AG08396 (cell line): ENCODE measurements at places on chromosomes 12 and 14.

DNA sequence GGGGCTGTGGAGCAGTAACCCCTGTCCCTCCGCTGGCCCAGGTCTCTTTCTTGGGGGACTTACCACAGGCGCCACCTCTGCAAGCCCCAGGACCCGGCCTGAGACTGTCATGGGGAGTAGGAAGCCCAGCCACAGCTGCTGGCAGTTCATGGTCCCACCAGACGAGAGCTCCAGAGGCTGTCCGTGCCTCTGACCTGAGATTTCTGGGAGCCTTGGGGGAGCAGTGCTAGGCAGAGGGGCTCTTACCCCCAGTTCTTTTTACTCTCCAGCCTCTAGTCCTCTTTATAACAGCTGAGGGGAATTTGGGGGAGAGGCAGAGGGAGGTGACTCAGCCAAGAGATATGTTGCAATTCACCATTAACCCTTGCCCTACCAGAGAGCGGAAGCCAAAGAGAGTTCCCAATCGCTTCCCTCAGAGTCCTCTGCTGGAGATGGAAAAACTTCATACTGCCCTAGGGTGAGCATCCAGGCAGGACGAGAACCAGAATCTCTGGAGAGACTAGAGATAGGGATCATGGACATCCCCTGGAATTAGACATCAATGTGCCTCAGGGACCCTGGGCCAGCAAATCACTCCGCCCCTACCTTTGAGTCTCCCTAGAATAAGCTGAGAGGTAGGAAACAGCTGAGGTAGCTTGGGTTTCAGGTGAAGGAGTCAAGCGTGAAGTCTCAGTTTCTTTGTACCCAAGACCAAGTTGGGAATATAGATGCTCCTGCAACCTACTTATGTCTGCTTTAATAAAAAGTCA is at the start of gene MMP19:
Gene MMP19, minus strand, starts transcription at position 256 of the 749 bp plus-strand sequence. Its CDS starts 106 bp downstream, at position 150.
- DNase-seq = peak; percentile 64

- no peak for DNase-seq
Measured at GRCh38 chr14:69676723-69677122, 65.3 kb downstream of the SUSD6 start.

GRCh38 chr12:116002890-116003536 is 274.5 kb downstream of the MED13L start:
- no peak for DNase-seq

DNA sequence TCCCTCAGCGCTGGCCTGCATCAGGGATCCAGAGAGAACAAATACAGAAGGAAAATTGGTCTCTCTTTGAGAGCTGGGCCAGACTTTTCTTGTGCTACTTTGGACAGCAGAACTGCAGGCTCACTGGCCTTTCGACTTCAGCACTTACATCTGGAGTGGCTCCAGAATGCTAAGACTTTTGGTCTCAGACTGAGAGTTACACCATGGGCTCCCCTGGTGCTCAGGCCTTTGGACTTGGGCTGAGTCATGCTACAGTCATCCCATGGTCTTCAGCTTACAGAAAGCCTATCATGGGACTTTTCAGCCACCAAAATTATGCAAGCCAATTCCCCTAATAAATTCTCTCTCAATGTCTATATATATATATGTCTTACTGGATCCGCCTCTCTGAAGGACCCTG is 9.0 kb upstream of the CD163 start:
- DNase-seq = peak; percentile 75

- peak; percentile 8 for DNase-seq
Measured at GRCh38 chr14:36503771-36504741, 16.0 kb downstream of the NKX2-1 start.

DNA sequence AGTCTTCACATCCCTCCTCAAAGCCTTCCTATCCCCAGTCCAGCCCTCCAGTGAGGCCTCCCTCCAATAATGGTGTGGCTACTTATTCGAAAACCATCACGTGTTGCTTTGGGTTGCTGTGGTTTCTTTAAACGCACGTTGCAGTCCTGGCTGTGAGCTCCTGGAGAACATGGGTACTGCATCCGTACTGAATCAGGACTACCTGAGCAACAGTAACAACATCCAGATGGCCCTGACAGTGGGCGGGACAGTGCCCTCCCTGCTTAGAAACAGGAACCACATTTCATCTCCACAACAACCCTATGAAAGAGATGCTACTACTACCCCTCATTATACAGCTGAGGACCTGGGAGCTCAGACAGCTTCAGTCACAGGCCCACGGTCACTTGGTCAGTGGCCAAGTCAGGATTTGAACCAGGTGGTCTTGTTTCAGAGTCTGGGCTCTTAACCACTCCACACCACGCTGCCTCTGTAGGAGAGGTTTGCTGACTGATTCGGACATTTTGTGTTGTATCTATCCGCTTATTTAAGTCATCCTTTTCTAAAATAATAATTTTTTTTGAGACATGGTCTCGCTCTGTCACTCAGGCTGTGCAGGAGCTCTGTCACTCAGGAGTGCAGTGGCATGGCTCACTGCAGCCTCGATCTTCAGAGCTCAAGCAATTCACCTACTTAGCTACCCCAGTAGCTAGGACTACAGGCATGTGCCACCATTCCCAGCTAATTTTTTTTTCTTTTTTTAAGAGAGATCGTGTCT is 104.8 kb downstream of the DPF3 start:
- DNase-seq = no peak

GRCh38 chr12:89636052-89636775 is 72.4 kb downstream of the ATP2B1 start:
- peak; percentile 56 for DNase-seq

DNA sequence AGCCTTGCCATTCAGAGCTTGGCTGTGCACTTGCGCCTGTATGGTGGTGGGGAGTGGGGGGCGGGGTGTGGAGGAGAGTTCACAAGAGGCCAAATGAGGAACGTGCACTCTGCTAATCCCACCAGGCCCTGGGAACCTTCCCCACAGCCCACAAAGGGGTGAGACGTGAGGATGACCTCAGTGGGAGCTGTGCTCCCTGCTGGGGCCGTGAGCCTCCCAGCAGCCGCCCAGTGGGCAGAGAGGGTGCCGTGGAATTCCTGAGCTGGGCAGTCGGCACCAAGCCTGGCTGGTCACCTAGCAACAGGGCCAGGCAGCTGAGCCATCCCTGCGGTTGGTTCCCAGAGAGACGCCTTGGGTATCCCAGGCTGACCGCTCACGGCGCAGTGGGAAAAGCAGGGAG is 53.7 kb downstream of the CCNK start:
- DNase-seq = peak; percentile 36

DNA sequence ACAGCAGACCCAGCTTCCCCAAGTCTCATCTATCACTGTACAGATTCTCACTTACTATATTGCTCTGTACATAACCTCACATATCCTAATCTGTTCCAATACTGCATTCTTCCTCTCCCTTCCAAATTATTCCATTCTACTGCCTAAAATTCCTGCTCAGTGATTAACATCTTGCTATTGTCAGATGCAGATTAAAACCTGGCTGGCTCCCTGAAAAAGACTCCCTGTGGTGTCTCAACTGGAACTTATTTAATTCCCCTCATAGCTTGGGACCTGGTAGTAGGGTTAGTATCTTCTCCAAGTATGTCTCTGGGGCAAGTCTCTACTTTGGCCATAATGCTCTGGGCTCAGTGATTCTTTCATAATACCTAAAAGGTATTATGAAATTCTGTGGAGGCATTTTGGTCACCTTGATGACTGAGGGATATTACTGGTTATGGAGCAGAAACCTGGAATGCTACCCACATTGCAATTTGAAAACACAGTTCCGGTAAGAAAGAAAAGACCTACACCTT is 55.8 kb downstream of the PAWR start:
- no peak for DNase-seq

GRCh38 chr12:4169531-4169930 is 104.0 kb upstream of the CCND2 start:
- no peak for DNase-seq

GRCh38 chr12:64674367-64674922 is 64.2 kb downstream of the RASSF3 start:
- DNase-seq = no peak

DNA sequence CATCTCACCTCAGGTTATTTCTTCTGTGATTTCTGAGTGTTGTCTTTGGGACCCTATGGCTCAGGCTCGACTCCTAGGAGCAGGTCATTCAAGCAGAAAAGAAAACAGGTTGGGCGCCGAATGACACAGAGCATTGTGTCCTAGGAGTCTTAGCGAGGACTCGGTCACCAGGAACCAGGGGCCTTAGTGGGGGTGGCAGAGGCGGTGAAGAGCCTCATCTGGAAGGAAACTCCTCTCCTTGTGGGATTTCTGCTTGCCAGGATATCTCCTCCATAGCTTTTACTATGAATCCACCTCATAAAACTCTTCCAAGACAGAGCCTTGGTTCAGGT is 630 bp downstream of the PLEKHH1 start:
- DNase-seq = no peak

GRCh38 chr12:69844416-69844815 is 19.4 kb downstream of the MYRFL start:
- DNase-seq = no peak
